ENCODE measurements at places on chromosomes 7 and 10.

- DNase-seq: no peak
Measured at GRCh38 chr10:79130846-79131245, 62.1 kb downstream of the ZMIZ1 start.

- DNase-seq: no peak
Measured at GRCh38 chr7:1812509-1813393, 142.7 kb downstream of the ELFN1 start.

- no peak for DNase-seq
Measured at GRCh38 chr10:113000876-113001598, 51.0 kb downstream of the TCF7L2 start.

- no peak for DNase-seq
Measured at GRCh38 chr10:90167174-90168064, 466.0 kb downstream of the KIF20B start.

- no peak for DNase-seq
Measured at GRCh38 chr7:19772841-19773760, at the start of gene TMEM196. Gene TMEM196, minus strand, starts transcription at chr7:19773617. Its CDS starts 921 bp downstream, at chr7:19772696.

DNA sequence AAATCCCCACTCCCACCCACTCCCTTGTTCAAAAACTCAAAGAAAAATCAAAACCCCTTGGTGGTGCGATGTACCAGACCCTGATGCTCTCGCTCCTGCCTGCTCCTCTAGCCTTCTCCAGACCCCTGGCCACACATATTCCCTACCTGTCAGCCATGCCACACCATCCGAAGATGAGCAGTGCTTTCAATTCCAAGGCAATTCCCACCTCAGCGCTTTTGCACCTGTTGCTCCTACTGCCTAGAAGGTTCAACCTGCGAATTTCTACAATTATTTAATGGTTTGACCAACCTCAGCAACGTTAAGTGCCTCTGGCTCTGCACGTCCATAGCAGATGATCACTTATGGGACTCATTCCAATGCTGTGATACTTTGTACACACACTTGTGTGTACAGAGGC, 11.1 kb downstream of the SLC16A12 start:
- no peak for DNase-seq

- DNase-seq: no peak
Measured at GRCh38 chr10:43970717-43971116, 322.0 kb upstream of the ZNF32 start.

DNA sequence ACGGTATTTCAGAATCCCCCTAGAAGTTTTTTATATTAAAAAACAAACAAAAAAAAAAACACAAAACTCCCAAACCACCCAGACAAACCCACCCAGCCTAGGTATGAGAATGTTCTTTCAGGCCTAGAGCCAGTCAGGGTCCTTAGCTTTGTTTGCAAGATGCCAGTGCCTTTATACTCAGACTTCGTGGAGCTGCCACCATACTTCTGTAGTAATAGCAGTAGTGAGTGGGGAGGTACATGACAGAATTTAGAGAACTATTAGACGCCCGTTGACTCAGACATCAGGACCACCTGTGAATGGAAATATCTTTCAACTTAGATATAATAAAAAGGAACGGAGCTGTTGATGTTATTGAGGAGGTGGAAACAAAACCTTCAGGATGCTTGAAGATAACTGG, 138.2 kb upstream of the MKLN1 start:
- DNase-seq: no peak

DNA sequence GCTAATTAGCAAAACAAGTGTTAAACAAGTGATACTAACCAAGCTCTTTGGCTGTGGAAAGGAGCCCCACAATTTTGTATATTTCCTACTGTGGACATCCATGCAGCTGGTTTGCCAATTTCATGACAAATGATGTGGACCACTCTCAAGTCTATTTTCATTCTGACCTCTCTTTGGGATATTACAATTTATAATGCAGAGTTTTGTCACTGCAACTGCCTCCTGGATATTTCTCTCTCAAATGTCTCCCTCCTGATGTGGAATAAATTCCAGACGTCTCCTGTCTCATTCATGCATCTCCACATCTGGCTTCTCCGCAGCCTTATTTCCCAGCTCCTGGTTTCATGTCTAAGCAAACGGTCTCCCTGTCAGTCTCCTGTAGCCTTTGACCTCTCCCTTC, 80.6 kb upstream of the RHEB start:
- no peak for DNase-seq

DNA sequence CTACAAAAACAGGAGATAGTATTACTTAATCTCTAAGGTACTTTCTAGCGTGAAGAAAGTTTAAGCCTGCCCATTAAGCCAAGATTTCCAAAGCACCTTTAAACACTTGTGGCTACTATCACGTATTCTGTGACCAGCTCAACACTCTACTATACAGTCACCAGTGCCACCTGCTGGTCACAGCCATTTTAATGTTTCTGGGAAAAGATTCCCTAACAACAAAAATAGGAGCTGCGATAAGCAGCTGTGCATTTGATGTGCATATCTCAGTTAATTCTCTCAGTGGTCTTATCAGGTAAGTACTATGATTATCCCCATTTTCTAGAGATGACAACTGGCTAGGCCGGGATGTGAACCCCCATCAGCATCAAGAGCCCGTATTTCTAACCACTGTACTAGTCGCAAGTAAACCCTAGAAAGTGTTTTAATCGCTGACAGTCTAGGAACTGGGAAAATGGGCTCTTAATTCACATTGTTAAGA, 860 bp downstream of the SEC31B start:
- DNase-seq: peak; percentile 25

Measured in NCI-H1436 (cell line).